ENCODE measurements at places on chromosomes 5 and 9.

DNA sequence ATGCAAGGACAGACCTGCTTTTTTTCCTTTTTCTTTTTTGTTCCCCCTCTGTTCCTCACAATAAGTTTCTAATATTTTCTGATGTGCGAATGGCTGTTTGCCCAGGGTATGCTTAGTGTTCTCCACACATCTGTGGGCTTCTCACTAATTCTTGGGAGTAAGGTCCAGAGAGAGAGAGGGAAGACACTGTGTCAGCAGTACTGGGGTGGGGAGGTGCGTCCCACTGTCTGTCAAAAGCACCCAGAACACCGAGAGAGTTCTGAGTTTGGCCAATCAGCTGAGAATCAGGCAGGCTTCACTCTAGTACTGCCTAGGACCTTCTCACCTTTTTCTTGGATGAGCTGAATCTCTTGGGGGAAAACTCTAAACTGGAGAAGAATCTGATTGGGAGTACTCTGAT lies 61.8 kb downstream of the ELL2 start:
- no peak for DNase-seq

GRCh38 chr9:20558566-20559016 lies 63.7 kb downstream of the MLLT3 start:
- no peak for DNase-seq

GRCh38 chr5:79521156-79521555 lies 7.2 kb upstream of the HOMER1 start:
- DNase-seq, result no peak

DNA sequence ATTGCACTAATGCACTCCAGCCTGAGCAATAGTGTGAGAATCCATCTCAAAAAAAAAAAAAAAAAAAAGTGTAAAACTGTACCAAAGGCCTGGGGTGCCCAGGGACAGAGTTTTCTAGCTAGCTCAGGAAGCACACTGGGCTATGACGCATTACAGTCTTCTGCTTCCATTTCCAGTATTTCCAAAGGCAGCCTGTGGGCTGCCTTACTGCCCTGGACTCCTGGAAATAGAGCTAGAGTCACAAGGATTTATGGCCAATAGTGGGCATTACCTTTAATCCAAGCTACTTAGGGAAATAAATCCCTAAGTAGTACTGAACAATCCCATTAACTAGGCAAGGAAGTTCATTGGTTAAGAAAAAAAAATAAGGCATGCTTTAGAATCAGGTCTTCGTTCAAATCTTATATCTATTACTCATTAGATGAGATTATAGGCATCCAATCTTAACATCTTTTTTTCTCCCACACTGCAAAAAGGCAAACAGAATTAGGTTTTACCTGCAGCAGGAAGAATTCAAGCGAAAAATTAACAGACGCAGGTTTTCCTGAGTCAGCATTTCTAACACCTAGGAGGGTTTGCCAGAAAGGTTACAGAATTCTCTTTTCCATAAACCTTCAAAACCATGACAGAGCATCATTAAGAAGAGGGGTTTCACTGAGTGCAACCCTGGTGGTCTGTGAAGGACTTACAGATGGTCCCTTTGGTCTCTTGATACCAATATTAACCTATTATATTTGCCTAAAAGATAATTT lies 85.6 kb upstream of the CCDC112 start:
- no peak for DNase-seq

GRCh38 chr9:2157277-2158110 lies 142.3 kb downstream of the SMARCA2 start:
- peak; percentile 31 for DNase-seq
